ENCODE measurements at places on chromosomes 1 and 21. TPM values are rescaled to one million over a fixed set of nuclear protein-coding genes. Genes with fewer than 3 reads are reported as not detected.

SFN gene
- total RNA-seq, result 2.7 TPM

ERICH3 gene
- not detected for total RNA-seq

GRCh38 chr1:149917571-149918144 lies at the start of gene SV2A:
TSS of gene SV2A (minus strand) at chr1:149917844. CDS start at chr1:149913840, 4,004 bp downstream.
- DNase-seq, result peak; percentile 45

GRCh38 chr1:240417317-240417716 lies 194.6 kb downstream of the GREM2 start:
- no peak for DNase-seq

GRCh38 chr1:101283443-101283842 lies 46.6 kb downstream of the S1PR1 start:
- DNase-seq, result no peak

GRCh38 chr1:40803447-40803846 lies 19.9 kb downstream of the KCNQ4 start:
- DNase-seq, result no peak

- no peak for DNase-seq
These were observed 204.3 kb downstream of the KCNJ6 start for GRCh38 chr21:37711836-37712568.

PBXIP1 gene
- 53.8 TPM for total RNA-seq

DNA sequence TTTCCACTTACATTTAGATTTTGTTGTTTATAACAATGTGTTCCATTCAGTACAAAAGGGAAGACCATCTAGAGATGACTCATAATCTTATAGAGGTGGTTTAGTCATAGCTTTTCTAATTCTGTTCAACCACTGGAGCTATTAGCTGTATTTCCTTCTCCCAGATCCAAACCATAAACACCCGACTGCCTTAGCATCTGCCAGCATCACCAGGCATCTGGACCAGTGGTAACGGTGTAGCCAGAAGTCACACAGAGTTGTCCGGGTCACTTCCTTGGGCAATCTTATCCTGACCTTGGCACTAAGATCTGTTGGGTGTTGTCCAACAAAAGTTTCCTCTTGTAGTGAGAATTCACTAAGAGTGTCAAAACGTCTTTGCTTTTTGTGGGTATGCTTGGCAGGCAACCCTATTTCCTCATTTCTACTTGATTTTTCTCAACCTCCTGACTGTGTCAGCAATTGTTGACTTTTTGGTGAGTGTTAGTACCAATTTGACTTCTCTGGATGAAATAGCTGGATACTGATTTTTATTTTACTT lies 372.1 kb upstream of the B3GALT2 start:
- no peak for DNase-seq

- DNase-seq, result no peak
These were observed 38.2 kb downstream of the PRKCZ start for GRCh38 chr1:2088458-2088857.

OR2T11 gene
- not detected for total RNA-seq

TRIM67 gene
- 0.04 TPM for total RNA-seq

FAM72A gene
- total RNA-seq, result 1.7 TPM

ADGRL4 gene
- 0.07 TPM for total RNA-seq

TMCO4 gene
- 19.4 TPM for total RNA-seq

KDF1 gene
- total RNA-seq, result 12.9 TPM

DNA sequence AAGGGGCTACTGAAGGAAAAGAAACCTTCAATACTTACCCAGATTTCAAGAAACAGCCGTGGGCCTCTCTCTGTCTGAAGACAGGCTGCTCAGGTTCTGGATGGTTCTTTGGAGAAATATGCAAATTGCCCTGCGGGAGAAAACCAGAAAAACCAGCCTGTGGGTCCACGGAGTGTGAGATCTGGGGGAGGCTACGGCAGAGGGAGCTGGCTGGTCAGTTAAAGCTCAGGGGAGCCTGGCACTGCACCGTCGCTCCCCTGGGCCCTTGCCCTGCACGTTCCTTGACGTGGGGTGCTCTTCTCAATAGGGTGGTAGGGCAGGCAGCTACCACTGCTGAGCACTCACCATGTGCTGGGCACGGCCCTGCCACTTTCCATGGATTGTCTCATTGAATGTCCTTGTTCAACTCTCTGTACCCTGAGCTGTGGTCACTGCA lies 12.7 kb downstream of the TMCO4 start:
- DNase-seq, result peak; percentile 59

PSRC1 gene
- total RNA-seq, result 17.6 TPM

PAQR6 gene
- 30.1 TPM for total RNA-seq

DNA sequence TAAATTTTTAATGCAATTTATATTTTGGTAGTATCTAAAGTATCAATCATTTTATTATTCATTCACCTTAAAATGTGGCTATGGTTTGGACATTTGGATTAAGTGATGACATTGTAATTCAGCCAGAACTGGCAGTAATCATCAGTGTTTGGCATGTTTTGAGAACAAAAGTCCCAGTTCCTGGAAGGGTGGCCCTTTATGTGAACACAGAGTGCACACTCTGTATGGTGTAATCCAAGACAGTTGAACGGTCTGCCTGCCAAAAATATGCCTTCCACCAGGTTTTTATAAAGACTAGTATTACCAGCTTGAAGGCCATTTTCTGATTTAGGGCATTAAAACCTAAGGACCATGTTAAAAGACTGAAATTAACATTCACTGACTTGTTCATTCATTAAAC lies 448.7 kb downstream of the LTN1 start:
- DNase-seq, result no peak

Measured in mesothelial cell of epicardium (in vitro differentiated cells).